Activated CD4-positive, alpha-beta memory T cell treated with anti-CD3 and anti-CD28 coated beads for 36 hours (primary cell): ENCODE measurements at places on chromosomes 3 and 15.
A peak's percentile ranks its signal among the peaks of the same experiment; 100 is the strongest.

- no peak for DNase-seq
Observed at GRCh38 chr3:12312010-12312409, 23.1 kb downstream of the PPARG start.

GRCh38 chr3:73791356-73791755 is 166.6 kb upstream of the PDZRN3 start:
- DNase-seq, result no peak

DNA sequence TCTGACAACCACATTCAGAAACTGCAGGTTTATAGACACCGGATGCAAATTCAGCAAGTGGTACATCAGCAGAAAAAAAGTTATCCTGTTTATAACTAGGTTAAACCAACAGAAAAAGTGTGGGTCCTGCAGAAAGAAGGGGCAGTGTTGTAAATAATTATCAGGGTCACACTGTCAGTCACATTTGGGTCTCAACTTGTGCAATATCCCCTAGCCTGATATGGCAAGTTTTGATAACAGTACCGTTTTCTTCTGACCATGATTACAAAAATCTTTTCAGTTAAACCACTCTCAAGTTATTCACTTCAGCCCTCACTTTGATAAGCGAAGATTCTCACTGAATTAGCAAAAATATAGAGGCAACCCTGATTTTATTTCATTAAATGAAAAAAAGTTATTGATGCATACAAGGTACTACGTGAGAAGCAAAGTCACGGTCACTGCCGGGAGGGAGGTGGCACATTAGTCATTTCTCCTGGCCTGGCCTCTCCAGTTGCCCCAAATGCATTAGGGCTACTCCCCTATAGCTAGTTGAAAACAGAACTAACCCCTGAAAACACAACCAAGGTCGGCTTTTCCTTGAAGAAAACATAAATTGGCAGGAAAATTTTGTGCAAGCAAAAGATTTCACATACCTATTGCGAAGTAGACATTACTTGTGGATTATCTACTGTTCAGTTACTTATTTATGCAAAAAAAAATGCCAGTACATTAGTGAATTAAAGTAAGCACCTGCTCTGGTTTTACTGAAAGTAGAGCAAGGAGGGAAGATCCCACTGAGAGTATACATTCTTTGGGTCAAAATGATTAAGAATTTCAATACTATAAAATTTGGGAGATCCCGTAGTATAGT is 28.6 kb downstream of the IL5RA start:
- DNase-seq, result no peak

GRCh38 chr3:50390508-50391224 is 31.3 kb upstream of the TMEM115 start:
- DNase-seq, result no peak

GRCh38 chr15:74388363-74388951 is 21.0 kb upstream of the CYP11A1 start:
- no peak for DNase-seq

DNA sequence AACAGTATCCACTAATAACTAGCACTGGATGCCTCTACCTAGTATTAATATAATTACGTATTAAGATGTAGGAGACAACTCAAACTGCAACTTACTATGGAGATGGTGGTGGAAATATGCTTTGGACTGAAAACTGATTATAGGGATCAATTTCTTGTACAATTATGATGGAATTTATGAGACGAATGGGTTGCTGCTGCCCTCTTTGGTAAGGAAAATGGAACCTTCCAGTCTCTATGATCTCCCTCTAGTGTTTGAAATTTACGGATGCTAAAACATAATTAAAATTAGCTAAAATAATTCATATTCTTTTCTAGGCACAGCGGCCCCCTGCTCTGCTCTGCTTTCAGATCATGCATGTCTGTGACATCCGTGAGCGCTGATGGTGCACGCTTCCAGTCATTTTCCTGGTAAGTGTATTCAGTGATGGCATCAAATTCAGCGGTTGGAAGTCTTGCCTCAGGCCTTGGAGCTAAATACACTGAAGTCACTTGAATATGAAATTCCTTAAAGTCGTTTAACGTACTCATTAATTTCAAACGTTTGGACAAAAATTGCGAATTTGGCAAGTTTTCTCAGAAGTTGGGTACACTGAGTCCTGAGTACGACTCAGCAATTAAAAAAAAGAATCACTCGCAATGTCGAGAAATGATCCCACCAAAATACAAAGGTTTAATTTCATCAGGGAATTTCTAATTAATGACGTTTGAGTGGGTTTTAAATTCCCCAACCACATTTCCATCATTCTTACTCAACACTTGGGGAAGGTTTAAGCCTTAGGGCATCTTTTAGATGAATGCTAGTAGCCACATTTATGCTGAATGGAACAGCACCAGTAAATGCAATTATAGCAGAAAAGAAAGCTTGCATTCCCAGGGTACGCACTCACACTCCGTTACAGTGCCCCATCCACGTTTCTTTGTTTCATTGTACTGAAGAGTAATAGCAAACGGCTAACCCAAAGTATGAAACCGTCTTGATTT is 132.6 kb downstream of the NR2F2 start:
- DNase-seq, result no peak

- no peak for DNase-seq
Observed at GRCh38 chr3:115246461-115247020, 99.5 kb upstream of the ZBTB20 start.

DNA sequence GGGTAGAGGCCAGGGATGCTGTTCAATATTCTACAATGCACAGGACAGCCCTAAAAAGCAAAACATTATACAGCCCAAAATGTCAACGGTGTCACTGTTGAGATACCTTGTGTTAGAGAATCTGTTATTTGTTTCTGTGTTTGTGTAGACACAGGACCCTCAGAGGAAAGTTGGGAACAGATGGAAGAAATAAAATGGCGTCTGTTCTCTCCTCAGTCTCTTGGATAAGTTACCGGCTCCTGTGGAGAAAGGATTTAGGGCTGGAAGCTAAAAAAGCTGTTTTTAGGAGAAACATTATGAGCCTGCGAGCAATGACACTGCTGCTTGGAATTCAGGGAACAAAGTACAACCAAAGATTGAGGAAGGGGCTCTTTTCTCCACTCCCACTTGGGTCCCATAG is 688.6 kb upstream of the ZNF385D start:
- DNase-seq, result no peak

DNA sequence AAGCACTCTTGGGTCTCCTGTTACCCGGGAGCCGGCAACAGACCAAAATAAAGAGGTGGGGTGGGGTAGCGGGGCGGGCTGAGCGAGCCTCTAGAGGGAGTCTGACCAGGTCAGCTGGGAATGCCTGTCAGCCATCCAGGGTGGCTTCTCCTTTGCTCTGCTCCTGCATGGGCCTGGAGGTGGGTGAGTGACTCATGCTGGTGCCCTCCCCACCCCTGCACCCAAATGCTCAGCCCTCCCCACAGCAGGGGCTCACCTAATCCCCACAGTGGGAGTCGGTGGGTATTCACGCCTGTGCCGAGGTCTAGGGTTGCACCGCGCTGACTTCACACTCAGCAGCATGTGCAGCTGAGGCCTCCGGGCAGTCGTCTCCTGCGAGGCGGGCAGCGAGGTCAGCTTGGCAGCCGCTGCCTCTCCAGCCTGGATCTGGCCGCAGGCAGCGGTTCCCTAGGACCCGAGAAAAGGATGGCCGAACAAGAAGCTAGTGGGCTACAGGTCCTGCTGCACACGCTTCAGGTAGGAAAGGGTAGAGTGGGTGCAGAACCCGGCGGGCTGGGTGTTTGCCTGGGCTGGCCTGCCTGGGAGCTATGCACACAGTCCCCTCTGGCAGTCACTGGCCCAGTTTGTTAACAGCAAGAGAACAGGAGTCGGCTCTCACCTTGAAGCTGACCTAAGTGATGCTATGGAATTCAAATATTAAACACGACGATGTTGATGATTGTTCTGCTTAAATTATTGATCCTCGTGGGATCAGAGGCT is at the start of gene AGBL1:
Gene AGBL1, plus strand, starts transcription at position 364 of the 759 bp plus-strand sequence.
- DNase-seq, result no peak

DNA sequence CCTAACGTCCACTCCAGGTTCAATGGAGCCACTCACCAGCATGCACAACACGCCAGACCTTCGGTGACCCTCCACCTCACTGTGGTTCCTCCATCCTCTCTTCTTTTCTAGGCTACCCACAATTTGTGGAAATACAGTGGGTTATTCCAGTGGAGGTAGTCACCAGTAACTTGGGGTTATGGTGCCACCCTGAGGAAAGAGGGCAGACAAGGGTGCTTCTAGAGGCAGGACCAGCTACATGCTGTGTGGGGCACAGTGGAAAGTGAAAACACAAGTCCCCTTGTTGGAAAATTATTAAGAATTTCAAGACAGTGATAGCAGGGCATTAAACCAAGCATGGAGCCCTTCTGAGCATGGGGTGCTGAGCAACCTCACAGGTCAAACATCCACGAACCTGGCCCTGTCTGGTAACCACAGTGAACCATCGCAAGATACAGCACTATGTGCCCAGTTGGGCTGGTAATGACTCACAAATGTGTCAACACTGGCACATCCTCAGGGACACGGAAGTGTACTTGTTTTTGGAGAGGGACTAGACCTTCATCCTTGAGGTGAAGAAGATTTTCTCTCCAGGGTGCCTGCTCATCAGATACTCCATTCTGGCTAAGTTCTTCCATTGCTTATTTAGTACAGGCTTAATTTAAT is 166.7 kb downstream of the STT3B start:
- no peak for DNase-seq

GRCh38 chr15:99932676-99933402 is 199.6 kb upstream of the LYSMD4 start:
- no peak for DNase-seq

GRCh38 chr15:29864501-29864900 is 42.2 kb upstream of the TJP1 start:
- no peak for DNase-seq

- DNase-seq, result no peak
Observed at GRCh38 chr3:49410066-49410845, 1.5 kb downstream of the RHOA start.

GRCh38 chr15:25345943-25346342 is 92.9 kb downstream of the UBE3A start:
- DNase-seq, result no peak

DNA sequence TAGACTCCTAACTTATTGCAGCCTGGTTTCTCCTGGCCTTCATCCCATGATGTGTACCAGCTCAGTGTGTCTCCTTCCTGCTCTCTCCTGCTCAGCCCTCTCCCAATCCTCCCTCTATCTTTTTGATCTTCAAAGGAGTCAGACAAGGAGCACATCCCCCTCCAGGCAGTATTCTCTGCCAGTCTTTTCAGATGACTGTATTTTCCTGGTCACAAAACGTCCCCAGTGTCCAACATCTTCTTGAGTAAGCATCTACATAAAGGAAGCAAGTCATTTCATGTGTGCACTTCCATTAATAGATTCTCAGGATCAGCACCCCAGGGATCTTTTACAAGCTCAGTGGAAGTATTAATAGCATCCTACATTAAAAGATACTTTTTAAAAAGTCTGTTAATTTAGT is 148.9 kb upstream of the THBS1 start:
- DNase-seq, result no peak

- no peak for DNase-seq
Observed at GRCh38 chr3:117587416-117587815, 877.8 kb downstream of the TUSC7 start.

GRCh38 chr3:177294221-177294620 is 96.9 kb upstream of the TBL1XR1 start:
- DNase-seq, result no peak

- DNase-seq, result no peak
Observed at GRCh38 chr3:178048768-178049167, 487.5 kb upstream of the KCNMB2 start.

DNA sequence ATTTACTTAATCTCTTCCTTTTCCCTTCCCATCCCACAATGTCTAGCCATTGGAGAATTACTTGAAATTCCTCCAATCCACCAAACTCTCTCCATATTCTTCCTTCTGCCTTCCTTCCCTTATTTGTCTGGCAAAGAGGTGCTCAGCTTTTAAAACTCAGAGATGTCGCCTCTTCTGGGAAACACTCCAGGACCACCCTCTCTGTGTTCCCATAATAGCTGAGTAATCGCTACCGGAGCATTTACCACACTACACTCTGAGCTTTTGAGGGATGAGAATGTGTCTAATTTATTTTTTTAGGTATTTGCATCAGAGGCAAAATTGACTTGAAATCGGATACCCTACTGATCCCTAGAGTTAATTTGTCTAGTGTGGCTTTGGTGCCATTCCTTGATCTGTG is 245.7 kb upstream of the TPRG1 start:
- DNase-seq, result no peak

- DNase-seq, result peak; percentile 75
Observed at GRCh38 chr3:10228248-10228950, 19.9 kb upstream of the TATDN2 start.

DNA sequence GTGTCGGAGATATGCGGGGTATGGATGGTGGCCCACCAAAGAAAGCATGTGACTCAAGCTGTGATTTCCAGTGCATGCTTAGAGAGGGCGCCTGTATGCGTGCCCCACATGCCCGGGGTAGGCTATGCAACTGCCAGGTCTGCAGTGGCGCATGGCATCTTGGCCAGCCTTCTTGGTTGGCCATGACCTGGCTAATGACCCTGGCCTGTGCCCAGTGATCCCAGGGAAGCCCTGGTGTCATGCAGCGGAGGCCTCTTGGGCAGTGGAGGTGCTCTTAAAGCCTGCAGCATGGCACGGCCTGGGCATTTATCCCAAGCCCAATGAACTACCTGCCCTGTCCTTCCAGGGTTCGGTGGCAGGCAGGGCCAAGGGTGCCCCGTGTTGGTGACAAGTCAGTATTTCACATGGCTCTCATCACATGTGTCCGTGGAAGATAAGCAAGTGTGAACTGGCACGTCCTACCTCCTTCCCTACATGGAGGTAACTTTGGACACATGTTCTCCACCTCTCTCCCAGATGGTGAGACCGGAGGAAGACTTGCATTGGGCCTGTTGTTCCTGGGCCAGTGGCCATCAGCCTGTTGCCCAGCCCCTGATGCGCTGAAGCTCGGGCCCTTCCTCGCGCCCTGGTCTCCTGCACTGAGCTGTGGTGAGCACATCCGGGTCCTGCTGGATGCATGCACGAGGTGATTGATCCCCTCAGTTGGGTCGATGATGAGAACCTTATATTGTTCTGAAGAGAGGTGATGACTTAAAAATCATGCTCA is 192.0 kb downstream of the UBE3A start:
- DNase-seq, result peak; percentile 1

DNA sequence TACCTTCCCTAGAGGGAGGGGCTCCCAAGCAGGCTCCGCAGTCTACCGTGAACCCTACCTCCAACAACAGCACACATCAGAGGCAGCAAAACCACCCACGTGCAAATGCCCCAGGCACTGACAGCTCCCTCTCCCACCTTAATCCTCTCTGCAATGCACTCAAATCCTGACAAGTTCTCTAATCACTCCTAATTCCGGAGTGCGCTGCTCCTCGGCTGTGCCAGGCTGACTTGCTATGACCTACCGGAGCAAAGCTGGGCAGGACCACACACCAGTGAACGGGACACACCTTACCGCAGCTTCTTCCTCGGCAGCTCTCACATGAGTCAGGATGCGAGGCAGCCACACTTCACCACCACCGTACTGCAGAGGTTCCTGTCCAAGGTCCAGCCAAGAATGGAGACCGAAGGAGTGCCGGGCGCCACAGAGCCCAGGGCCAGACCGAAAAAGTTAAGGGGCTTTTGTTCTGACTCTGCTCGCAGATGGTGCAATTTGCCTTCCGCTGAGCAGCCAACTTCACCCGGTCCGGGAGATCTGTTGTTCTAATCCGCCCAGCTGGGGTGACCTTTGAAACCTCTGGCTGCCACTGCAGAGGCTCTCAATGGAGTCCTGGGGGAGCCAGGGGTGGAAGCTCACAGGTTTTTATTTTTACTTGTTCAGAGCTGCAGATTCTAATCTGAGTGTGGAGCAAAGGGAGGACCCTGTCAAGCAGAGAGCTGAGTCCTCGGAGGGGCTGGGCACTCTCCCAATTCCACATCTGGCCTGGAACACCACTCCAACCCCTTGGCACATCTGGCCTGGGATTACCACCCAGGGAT is 84.4 kb downstream of the MYLK start:
- no peak for DNase-seq

- DNase-seq, result no peak
Observed at GRCh38 chr15:41160639-41161315, 44.7 kb upstream of the INO80 start.
